Ovary (tissue), 10 donors: ENCODE measurements at places on chromosomes 1 and 21. TPM values are rescaled to one million over a fixed set of nuclear protein-coding genes. Genes with fewer than 3 reads are reported as not detected.

ILDR2 gene
- total RNA-seq: 1.3 TPM

DNA sequence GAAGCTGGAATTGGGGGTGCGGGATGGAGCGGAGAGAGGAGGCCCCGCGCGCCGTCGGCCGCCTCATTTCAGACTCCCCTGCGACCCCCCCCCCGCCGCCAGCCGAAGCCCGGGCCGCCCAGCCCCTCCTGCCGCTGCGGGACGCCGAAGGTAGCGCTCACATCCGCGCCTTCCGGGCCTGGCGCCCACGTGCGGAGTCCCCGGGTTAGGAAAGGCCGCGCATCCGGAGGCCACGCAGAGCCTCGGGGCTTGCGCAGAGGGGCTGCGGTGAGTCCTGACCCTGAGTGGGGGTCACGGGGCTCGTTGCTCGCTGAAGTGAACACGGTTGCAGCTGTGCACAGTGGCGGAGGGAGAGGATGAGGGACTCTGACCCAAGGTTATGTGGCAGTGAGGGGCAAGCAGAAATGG lies 552 bp upstream of the ZNF496 start:
- no peaks in the 10 kb centered on the region for H3K27me3 ChIP-seq
- peak overlapping the region; percentile 82 for H3K4me3 ChIP-seq
- no peaks in the 10 kb centered on the region for H3K36me3 ChIP-seq
- H3K27ac ChIP-seq: peak overlapping the region; percentile 97
- H3K4me1 ChIP-seq: peaks cover 9% of the 10 kb centered on the region

DNA sequence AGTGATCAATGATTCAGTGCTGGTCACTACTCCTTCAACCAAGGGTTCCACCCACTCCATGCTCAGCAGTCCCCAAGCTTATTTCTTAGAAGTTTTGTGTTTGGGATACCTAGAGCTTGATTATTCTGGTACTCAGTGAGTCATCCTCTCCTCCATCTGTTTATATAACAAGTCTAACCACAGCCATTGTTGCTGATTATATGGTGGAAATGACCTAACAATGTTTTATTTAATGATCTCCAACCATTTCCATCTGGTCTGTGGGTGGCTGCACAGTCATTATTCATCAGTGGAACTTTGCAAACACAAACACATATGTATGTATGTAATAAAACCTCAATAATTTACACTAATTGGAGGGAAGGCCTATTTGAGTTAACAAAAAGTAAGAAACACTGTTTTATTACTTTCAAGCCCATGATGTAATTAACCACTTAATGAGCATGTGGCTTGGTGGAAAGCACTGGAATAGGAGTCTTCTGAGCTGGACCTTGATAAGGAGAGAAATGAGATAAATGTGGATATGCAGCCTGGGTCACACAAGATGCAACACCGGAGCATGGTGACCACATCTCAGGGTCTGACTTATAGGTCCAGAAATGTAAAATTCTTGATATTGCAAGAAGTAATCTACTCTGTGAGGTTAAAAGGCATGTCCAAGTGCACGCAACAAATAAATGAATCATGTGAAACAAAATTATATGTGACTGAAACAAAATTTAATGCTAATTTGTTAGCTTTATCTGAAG lies 99.0 kb upstream of the WLS start:
- no peaks in the 10 kb centered on the region for H3K36me3 ChIP-seq
- no peak for DNase-seq
- no peaks in the 10 kb centered on the region for H3K27me3 ChIP-seq
- H3K4me3 ChIP-seq: no peak overlapping the region

- no peaks in the 10 kb centered on the region for H3K27me3 ChIP-seq
- no peak overlapping the region for H3K4me3 ChIP-seq
- DNase-seq: no peak
- H3K27ac ChIP-seq: no peak overlapping the region
- no peaks in the 10 kb centered on the region for H3K36me3 ChIP-seq
Measured at GRCh38 chr1:19507516-19507915, 22.2 kb upstream of the CAPZB start.

LMX1A gene
- total RNA-seq: not detected

GRCh38 chr1:61956784-61957183 lies 214.5 kb downstream of the PATJ start:
- H3K4me3 ChIP-seq: no peak overlapping the region
- H3K27me3 ChIP-seq: no peaks in the 10 kb centered on the region
- no peaks in the 10 kb centered on the region for H3K36me3 ChIP-seq
- no peaks in the 10 kb centered on the region for H3K4me1 ChIP-seq

DNA sequence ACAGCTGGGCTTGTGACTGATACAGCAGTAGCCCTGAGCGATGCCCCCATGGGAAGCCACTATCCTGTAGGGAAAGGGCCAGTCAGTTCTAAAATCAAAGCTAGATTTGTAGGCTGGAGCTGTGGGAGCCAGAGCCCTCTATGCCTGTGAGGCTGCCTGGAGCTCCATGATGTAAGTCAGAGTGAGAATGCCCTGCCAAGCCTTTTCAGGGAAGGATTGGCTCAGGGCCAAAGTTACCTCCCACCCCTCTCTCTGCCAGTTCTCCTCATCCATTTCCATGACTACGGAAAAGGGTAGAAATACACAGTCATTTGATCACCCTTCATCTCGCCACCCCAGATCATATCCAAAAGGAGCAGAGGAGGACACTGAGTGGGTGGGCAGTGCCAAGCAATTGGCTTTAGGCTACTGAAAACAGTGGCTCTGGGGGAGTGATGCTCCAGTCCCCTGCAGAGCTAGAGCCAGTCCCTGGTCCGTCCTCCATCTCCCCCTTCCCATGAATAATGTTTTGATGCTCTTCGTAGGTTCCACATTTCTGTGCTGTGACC lies 59.5 kb upstream of the KCNA3 start:
- H3K27me3 ChIP-seq: no peaks in the 10 kb centered on the region
- DNase-seq: no peak

MANEAL gene
- total RNA-seq: 1.9 TPM

GRCh38 chr1:143727263-143727662 lies 244.5 kb downstream of the FAM72C start:
- no peaks in the 10 kb centered on the region for H3K4me1 ChIP-seq
- no peak overlapping the region for H3K4me3 ChIP-seq
- DNase-seq: no peak

CHIT1 gene
- total RNA-seq: 0.23 TPM

GRCh38 chr1:55188909-55189308 lies 26.3 kb downstream of the USP24 start:
- no peak for DNase-seq
- no peaks in the 10 kb centered on the region for H3K27me3 ChIP-seq
- H3K36me3 ChIP-seq: no peaks in the 10 kb centered on the region
- no peak overlapping the region for H3K4me3 ChIP-seq
- no peak overlapping the region for H3K27ac ChIP-seq

ADAMTS5 gene
- total RNA-seq: 21.0 TPM

- DNase-seq: no peak
- no peaks in the 10 kb centered on the region for H3K27me3 ChIP-seq
Measured at GRCh38 chr1:112761714-112762480, 46.8 kb upstream of the PPM1J start.

- no peak overlapping the region for H3K27ac ChIP-seq
- H3K27me3 ChIP-seq: no peaks in the 10 kb centered on the region
- DNase-seq: no peak
- no peaks in the 10 kb centered on the region for H3K36me3 ChIP-seq
- H3K4me3 ChIP-seq: no peak overlapping the region
Measured at GRCh38 chr1:116671072-116671760, 3.7 kb upstream of the IGSF3 start.

DNA sequence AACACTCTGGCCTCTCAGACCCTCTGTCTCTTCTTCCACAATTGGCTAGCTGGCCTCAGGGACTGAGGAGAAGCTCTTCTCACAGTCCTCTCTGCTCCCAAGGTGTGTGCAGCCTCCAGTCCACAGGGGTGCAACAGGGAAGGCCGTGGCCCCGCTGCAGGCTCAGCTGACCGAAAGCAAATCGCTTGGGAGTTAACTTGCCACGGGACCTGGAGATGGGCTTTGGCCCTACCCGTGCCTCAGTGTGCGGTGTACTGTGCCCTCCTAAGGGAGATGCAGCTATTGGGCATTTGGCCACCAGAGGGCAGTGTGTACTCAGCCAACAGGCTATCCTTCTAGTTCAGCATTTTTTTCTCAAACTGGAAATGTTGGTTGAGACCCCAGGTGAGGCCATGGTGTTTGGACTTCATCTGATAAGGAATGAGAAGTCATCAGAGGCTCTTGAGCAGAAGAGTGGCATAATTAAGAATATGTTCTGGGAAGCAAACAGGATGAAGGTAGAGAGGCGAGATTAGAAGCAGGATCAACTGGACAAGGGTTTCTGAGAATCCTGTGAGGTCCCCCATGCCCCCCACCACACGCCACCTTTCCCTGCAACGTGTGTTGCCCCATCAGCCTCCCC lies 42.5 kb upstream of the TMEM125 start:
- peak; percentile 89 for DNase-seq
- no peaks in the 10 kb centered on the region for H3K36me3 ChIP-seq
- H3K4me3 ChIP-seq: no peak overlapping the region
- H3K27me3 ChIP-seq: no peaks in the 10 kb centered on the region

TDRD5 gene
- total RNA-seq: 0.05 TPM

GRCh38 chr1:117559985-117560384 lies 45.9 kb upstream of the TENT5C start:
- H3K36me3 ChIP-seq: no peaks in the 10 kb centered on the region
- no peaks in the 10 kb centered on the region for H3K4me1 ChIP-seq
- H3K27ac ChIP-seq: no peak overlapping the region
- no peaks in the 10 kb centered on the region for H3K27me3 ChIP-seq
- DNase-seq: no peak
- H3K4me3 ChIP-seq: no peak overlapping the region

GRCh38 chr1:205961405-205961804 lies 18.1 kb upstream of the SLC26A9 start:
- no peak overlapping the region for H3K4me3 ChIP-seq
- H3K27ac ChIP-seq: no peak overlapping the region
- H3K27me3 ChIP-seq: no peaks in the 10 kb centered on the region

DNA sequence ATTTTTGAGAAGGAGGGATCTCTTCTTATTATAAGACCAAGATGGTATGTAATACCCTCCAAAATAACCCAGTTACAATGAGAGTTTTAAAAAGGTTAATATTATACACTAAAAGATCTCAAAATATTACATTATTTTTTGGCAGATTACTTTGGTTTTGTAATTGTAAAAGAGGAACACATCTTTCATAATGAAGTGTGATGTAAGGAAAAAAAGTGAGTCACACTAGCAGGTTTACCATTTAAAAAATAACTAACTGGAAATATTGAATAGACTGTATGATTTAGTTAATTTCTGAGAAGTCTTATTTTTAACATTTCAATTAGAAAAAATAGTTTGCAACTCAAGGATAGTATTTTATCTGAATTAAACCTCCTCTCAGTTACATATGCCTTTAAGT lies 1.1 kb downstream of the F5 start:
- H3K27ac ChIP-seq: no peak overlapping the region
- no peak for DNase-seq

- no peak for DNase-seq
- H3K4me3 ChIP-seq: no peak overlapping the region
- H3K27me3 ChIP-seq: no peaks in the 10 kb centered on the region
Measured at GRCh38 chr1:159428536-159428935, 3.5 kb upstream of the OR10J4 start.

- no peak overlapping the region for H3K4me3 ChIP-seq
- peaks cover 5% of the 10 kb centered on the region for H3K4me1 ChIP-seq
- H3K36me3 ChIP-seq: no peaks in the 10 kb centered on the region
- DNase-seq: no peak
- no peaks in the 10 kb centered on the region for H3K27me3 ChIP-seq
- H3K27ac ChIP-seq: no peak overlapping the region
Measured at GRCh38 chr21:42668298-42668992, 15.0 kb downstream of the PDE9A start.

PTPN22 gene
- total RNA-seq: 0.66 TPM

DNA sequence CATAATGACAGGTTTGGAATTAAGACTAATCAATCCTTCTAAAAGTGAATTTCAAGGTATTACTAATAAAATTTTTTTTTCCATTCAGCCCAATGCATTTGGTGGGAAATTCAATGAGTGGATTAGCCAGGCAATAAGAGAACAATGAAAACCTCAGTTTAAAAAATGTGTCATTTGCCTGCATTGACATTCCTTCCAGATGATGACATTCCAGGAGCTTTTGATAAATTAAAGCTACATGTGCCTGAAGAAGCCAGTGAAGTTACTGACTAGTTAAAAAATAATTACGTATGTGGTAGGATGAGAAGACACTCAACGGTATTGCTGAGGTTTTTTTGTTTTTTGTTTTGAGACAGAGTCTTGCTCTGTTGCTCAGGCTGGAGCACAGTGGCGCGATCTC lies 37.9 kb upstream of the RC3H1 start:
- DNase-seq: no peak
- no peaks in the 10 kb centered on the region for H3K36me3 ChIP-seq
- H3K4me1 ChIP-seq: no peaks in the 10 kb centered on the region
- H3K27me3 ChIP-seq: no peaks in the 10 kb centered on the region

DNA sequence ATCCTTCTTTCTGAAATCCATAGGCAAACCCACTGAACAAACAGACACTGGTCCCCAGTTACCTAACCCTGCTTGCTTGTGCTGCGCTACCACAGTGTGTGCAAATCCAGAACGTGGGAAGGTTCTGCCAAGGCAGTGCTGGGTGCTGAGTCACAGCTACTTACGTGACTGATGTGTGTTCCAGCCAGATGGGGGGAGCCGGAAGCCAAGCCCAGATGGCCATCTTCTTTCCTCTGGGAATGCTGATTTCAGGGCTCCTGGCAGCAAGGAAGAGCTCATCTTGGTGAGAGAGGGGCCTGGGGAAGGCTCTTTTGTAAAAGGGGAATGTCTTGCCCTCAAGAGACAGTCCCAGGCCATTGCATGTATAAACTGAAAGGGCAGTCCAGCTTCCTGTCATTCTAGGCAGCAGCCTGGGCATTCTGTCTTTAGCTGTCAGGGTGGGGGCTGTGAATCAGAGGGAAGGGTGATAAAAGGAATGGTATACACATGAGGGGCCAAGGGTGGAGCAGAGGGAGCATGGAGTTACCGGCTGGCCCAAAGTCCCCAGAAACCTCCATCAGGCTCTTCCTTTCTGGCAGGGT lies 54.1 kb downstream of the CD46 start:
- peak; percentile 41 for DNase-seq
- peaks cover 11% of the 10 kb centered on the region for H3K4me1 ChIP-seq
- H3K4me3 ChIP-seq: no peak overlapping the region
- no peaks in the 10 kb centered on the region for H3K36me3 ChIP-seq
- H3K27me3 ChIP-seq: no peaks in the 10 kb centered on the region

SLC6A17 gene
- total RNA-seq: 0.05 TPM

CLK2 gene
- total RNA-seq: 37.9 TPM

- no peak for DNase-seq
- H3K36me3 ChIP-seq: no peaks in the 10 kb centered on the region
- peaks cover 3% of the 10 kb centered on the region for H3K4me1 ChIP-seq
- H3K27me3 ChIP-seq: no peaks in the 10 kb centered on the region
Measured at GRCh38 chr1:200862713-200863415, 9.9 kb upstream of the GPR25 start.

VANGL2 gene
- 6.1 TPM for total RNA-seq

DNA sequence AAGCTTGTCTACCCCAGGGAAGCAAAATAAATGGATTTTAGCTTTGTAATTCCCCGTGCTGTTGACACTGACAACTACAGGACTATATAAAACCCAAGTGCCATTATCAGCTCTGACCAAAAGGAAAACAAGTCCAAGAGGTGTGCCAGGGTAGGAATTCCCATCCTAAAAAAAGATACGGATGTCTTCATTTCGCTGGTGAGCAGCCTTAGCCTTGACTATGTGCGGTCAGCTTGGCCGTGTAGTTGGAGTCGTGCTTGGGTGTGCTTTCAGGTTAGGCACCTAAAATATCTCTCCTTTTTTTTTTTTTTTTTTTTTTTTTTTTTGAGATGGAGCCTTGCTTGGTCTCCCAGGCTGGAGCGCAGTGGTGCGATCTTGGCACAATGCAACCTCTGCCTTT lies 28.9 kb upstream of the ACTN2 start:
- H3K27me3 ChIP-seq: no peaks in the 10 kb centered on the region
- H3K36me3 ChIP-seq: no peaks in the 10 kb centered on the region
- H3K4me3 ChIP-seq: no peak overlapping the region
- DNase-seq: no peak
- H3K27ac ChIP-seq: no peak overlapping the region

KCNQ4 gene
- 0.57 TPM for total RNA-seq
